Esophagus squamous epithelium (tissue), 5 donors: ENCODE measurements at places on chromosomes 2 and 18. TPM values are rescaled to one million over a fixed set of nuclear protein-coding genes. Genes with fewer than 3 reads are reported as not detected.

SLC39A10 gene
- 6.2 TPM for total RNA-seq

CPO gene
- total RNA-seq = not detected

PRKAG3 gene
- not detected for total RNA-seq

DNA sequence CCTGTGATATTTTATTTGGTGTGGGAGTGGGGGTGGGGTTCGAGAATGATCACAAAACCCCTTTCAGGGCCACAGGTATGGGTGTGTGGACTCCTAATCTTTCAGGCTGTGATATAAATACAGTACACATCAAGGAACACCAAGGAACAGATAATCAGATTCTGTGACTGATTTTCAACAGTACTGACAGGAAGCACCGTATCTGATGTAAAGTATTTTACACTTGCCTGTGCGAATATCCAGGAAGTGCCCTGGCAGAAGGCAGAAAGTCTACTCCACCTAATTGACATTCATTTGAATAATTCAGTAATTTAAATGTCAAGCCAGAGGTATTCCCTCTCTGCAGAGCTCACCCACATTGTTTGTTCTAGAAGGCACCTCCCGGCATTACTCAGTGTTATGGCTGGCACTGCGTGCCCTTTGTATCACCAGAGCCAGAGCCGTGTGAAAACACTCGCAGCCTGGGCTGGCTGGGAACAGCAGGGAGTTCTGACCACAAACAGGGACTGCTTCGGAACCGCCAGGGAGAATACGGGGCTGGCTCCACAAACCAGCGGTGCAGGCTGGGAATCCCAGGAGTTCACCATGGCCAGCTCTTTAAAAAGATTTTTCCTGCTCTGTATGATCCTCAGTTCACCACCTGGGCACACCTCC, 91.8 kb downstream of the ACVR1 start:
- DNase-seq = no peak

GRCh38 chr2:213219816-213220215, 64.4 kb upstream of the SPAG16 start:
- no peak for DNase-seq

- DNase-seq = no peak
These were observed 355.2 kb downstream of the PARD3B start for GRCh38 chr2:204900487-204900886.

GRCh38 chr2:118865106-118865505, 17.7 kb upstream of the EN1 start:
- no peak for DNase-seq

DNA sequence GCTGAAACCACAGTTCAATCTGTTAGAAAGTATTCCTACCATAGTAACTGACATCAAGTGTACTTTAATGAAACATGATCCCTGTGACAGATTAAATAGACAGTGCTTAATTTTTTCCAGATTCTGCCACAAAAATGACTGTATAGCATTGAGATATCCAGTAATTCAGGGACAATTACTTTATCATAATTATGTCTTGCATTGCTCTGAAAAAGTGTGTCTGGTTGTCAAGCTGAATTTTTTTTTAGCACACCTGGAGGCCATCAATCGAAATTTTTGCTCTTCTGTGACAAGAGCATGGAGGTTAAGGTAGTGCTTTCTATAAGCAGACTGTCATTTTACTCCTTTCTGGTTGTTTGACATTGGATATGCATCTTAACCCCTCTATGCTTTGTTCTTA, 1083.8 kb upstream of the NRXN1 start:
- DNase-seq = no peak

- no peak for DNase-seq
These were observed 1.7 kb downstream of the TUBB6 start for GRCh38 chr18:12309683-12310198.

DNA sequence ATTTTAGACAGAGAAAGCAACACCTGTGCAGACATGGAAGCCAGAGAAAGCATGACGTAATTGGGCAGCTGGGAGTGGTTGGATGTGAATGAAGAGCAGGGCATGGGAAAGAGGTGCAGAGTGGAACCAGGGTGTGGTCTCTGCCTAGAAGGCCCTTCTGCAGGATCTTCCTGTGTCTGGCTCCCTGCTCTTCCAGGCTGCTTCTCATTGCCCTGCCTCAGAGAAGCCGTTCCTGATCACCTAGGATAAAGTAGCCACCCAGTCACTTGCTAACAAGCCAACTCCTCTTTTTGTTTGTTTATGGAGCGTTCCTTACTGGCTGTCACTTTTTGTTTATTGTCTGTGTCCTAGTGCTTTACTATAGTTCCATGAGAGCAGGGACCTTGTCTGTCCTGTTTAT, 28.5 kb downstream of the GALNT1 start:
- no peak for DNase-seq

DNA sequence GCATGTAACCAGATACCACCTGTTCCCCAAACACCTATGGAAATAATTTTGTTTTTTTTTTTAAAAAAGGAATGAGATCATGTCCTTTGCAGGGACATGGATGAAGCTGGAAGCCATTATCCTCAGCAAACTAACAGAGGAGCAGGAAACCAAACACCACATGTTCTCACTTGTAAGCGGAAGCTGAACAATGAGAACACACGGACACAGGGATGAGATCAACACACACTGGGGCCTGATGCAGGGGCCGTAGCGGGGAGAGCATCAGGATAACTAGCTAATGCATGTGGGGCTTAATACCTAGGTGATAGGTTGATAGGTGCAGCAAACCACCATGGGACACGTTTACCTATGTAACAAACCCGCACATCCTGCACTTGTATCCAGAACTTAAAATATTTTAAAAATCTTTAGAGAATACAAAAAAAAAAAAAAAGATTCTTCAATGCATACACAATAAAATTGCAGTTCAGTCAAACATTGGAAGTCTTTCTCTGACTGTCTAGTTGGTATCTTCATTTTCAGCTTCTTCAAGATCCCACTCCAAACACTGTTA, 11.6 kb upstream of the CASP10 start:
- DNase-seq = no peak

DNA sequence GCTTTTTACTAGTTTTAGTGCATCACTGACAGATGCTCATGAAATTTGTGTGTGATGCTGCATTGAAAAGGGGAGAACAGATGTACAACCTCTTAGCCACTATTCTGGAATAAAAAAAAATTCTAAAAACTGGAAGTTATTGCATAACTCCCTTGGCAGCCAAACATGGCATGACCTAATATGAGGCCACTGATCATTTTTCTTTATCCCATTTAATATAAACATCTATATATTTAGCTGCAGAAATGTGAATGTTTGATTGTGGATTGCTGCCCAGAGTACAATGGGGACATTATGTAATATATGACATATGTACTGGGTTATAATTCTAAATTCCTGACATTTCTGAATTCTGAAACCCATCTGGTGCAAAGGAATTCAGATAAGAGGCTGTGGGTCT, 86.5 kb downstream of the CDCA7 start:
- no peak for DNase-seq
